ENCODE measurements at places on chromosomes 1 and 21.
A peak's percentile ranks its signal among the peaks of the same experiment; 100 is the strongest.

- DNase-seq: no peak
Observed at GRCh38 chr1:29634746-29635335, 398.5 kb downstream of the PTPRU start.

- peak; percentile 67 for DNase-seq
Observed at GRCh38 chr1:206608108-206608698, 4.1 kb downstream of the EIF2D start.

DNA sequence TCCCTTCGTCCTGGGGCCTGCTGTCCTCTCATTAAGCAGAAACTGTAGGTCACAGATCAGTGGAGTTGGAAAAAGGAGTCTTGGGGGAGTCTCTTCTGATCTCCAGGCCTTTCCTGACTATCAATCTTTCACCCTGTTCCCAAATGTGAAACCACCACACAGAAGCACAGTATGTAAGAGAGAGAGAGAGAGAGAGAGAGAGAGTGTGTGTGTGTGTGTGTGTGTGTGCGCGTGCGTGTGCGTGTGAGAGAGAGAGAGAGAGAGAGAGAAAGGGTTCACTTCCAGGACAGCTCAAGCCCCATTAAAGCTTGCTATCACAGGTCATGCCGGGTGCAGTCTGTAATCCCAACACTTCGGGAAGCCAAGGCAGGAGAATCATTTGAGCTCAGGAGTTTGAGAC, 1.5 kb upstream of the TTC24 start:
- no peak for DNase-seq

- DNase-seq: no peak
Observed at GRCh38 chr1:22872981-22873664, 99.5 kb downstream of the LACTBL1 start.

DNA sequence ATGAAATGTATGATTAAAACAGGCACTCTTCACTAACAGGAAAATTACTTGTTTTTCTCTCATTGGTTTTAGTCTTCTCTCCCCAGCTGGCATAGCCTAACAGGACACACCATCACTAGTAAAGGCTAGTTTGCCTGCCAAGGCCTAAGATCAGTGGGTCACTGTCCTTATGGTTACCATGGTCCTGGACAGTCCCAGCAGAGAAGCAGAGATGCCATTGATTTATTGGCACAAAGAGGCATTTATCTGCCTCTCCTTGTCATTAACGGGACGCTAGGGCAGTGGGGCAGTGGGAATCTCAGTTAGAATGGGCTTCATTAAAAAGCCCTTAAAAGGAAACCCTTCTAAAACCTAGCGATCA, 13.9 kb downstream of the CD247 start:
- DNase-seq: no peak

- no peak for DNase-seq
Observed at GRCh38 chr1:204915861-204916495, 45.3 kb downstream of the NFASC start.

DNA sequence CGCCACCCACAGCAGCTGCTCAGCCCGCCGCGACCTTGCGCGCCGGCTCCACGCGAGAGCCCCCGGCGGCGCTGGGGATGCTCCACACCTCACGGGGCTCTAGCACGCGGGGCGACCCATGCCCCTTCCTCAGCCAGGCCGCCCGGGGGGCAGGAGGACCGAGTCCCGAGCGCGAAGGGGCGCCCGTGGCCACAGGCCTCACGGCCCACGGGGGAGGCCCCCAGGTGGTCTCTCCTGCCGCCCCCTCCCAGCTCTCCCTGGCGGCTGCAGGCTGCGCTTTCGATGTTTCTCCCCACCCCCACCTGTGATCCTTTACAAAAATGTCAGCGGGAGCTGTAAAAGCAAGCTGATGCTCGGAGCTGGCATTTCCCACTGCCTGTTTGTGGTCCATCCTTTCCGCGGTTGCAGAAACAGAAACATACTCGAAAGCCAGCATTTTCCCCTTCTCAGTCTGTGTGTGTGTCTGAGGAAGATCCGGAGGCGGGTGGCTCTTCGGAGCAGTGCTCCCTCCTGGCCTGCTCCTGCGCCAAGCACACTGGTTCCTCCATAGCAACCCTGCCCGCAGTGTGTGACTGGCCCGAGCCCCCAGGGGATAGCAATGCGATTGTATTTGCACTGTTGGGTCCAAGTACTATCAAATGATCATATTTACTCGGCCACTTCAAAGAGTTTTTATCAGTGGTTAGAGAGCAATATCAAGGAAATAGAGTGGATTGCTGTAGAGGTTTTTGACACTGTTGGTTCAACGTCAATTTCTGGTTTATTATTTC, 2.1 kb downstream of the KIF26B start:
- DNase-seq: no peak

DNA sequence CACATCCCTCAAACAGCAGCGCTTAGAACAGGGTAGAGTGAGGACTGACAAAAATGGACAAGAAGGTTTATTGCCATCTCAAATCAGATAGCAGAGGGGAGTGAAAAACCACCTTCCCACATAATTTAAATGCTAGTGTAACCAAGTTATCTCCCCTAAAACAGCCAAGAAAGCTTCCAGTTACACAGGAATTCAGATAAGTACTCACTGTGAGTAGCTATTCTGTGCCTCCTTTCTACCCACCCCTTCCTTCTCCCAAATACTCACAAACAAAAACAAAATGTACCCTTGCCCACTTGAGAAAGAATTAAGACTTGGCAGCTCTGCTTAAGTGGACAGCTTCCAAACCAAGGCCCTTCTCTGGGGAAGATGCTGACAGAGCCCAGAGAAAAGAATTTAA, 9.1 kb downstream of the OTUD7B start:
- DNase-seq: no peak

- no peak for DNase-seq
Observed at GRCh38 chr1:54994355-54994990, 4.3 kb upstream of the BSND start.

DNA sequence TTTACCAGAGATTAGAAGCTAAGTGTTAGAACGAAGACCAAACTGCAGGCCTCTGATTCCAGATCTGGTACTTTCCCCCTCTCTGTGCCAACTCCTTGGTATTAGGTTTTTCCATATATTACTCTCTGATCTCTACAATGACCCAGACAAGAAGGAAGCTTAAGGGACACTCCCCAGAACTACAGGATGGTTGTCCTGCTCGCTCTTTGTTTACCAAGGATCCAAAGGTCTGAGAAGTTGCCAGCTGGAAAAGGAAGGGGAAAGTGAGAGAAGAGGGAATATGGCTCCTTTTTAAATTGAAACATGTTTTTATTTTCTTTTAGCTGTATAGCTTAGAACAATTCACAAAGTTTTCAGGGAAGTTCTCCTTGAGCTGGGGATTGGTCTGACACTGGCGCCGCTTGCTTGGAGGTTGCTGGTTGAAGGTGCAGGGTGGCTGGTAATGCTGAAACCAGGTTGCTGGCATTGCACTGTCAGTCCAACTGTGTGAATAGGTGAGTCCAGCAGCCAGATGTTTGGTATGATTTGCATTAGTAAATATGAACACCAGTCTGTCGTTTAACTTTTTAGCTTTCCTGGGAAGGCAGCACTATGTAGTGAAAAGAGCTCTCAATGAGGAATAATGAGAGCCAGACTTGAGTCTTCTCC, 89.3 kb downstream of the NOS1AP start:
- no peak for DNase-seq

DNA sequence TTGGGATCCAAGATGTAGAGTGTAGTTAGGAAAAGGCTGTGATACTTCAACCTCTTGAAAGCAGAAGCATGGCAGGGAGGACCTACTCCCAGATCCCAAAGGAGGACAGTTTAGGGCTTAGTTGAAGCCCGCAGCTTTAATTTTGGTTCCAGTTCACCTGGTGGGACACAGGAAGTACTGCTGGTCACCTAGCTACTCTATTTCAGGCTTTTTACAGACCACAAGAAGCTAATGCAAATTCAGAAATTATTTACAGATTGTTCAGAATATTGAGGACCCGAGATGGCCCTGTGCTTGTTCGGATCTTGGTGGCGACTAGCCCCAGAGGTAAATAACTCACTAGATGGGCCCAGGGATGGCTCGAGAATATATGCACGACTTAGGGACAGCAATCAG, 6.4 kb upstream of the SMCP start:
- no peak for DNase-seq

DNA sequence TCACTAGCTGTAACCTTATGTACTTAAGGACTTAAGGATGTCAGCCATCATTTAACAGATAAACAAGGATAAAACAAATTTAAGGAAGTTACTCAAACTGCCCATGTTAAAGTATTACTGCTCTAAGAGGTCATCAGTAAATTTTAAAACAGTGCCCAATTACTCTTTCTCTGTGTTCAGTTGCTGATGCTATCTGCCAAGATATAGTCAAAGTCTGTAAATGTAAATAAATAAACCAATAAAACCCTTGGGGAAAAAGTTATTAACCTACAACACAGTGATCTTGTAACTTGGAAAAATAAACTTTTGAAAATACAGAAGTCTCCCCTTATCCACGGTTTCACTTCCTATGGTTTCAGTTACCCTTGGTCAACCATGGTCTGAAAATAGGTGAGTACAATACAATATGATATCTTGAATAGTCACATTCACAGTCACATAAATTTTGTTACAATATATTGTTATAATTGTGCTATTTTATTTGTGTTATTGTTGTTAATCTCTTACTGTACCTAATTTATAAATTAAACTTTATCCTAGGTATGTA, 501.8 kb downstream of the LMO4 start:
- no peak for DNase-seq

DNA sequence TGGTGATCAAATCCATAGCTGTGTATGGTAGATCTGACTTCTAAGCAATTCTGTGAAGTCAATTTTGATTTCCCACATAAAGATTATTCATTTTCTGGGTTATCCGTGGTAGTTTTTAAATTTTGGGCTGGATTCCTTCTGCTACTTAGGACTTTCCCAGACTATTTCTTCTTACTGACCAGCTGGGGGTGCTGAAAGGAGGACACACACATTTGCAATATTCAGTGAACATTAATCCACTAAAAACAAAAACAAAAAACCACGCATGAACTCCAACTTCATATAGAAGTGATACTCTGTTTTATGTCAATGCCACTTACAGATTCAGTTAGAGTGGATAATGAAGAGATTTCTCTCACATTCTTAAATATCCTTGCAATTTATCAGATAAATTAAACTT, 105.4 kb downstream of the KCTD3 start:
- DNase-seq: no peak

- DNase-seq: no peak
Observed at GRCh38 chr1:165815725-165816124, 11.7 kb upstream of the UCK2 start.

DNA sequence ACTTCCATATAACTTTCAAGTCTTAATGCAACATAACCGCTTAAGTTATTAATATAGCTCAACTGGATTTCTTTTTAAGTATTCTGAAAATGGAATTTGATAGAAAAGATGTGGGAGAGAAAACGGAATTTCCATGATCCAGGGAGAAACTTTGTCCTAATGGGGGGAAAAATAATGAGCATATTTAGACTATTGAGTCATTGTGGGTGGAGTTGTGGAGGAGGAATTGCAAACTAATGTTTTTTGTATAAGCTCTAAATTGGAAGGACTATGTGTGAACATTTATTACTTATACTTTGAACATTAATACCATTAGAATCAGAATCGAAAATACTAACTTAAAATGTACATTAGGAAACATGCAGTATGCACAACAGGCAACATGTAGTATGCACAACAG, 159.9 kb upstream of the NEGR1 start:
- DNase-seq: no peak

DNA sequence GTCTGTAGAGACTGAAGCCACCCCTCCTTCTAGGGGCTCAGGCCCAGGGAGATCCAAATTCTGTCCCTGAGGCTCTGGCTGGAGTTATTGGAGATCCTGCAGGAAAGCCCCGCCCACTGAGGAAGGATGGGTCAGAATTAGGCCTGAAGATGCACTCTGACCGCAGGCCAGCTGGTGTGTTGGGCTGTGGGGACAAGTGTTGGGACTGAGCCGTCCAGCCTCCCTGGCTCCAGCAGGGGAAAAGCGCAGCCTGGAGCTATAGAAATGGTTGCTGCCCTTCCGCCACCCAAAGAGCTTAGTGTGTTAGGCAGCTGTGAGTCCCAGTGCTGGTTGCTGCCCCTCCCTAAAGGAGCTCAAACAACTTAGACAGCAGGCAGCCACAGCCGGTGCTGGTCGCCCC, 33.0 kb upstream of the PRRX1 start:
- no peak for DNase-seq

- no peak for DNase-seq
Observed at GRCh38 chr1:230037261-230037660, 29.8 kb upstream of the GALNT2 start.
